ENCODE measurements at places on chromosomes 1 and 21.
A peak's percentile ranks its signal among the peaks of the same experiment; 100 is the strongest.

DNA sequence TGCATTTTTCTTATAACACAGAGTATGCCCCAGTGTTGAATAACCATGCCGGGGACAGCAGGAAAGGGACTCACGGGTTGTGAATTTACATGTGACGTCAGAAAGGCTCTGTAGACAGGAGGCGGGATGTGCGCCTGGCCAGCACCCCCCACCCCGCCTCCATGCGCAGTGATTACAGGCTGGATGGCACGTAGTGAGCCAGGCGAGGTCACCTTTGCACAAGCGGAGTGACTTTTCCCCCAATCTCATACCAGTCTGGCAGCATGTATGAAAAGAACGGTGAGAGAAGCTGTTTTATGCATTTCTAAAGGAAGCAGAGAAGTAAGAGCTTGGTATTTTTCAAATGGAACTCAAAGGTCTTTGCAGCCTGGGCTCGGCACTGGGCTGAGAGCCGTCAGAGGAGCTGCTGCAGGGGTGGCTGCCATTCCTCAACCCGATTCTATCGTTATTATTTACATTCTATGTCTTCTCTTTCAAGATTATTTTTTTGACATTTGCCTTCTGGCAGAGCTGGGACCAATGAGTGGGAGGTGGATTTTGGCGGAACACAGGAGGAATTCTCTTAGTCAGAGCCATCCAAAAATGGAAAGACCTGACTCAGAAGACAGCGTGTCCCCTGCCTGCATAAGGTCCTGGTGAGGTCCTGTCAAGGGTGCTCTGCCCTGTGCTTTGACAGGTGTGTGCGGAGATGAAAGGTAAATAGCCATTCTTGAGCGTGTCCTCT lies 115.6 kb upstream of the SLC45A1 start:
- DNase-seq = no peak

DNA sequence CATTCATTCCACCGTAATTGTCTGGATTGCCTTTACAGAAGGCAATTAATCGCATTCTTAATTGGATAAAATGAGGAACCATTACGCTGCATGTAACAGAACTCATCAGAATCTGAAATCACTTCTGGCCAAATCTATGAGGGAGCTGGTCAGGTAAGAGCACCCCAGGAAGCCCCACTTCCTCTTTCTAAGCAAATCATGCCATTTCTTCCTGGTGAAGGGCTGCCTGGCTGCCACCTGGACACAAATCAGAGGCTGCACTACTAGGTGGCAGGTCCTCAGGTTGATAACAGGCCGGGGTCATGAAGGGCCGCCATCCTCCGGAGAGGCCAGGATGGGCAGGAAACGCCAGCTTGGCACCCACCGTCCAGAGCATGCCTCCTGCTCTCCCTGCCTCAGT lies 73.7 kb downstream of the CAPZB start:
- no peak for DNase-seq

- DNase-seq = no peak
Observed at GRCh38 chr1:30901798-30902581, 6.6 kb downstream of the SDC3 start.

- DNase-seq = no peak
Observed at GRCh38 chr1:9388335-9389180, 95.9 kb downstream of the SPSB1 start.

- no peak for DNase-seq
Observed at GRCh38 chr1:206021626-206022365, 1.9 kb downstream of the CTSE start.

- DNase-seq = no peak
Observed at GRCh38 chr1:168032029-168032428, 95.2 kb upstream of the MPC2 start.

GRCh38 chr21:33308586-33309490 lies 15.9 kb upstream of the IFNAR1 start:
- peak; percentile 70 for DNase-seq

GRCh38 chr1:40532844-40533424 lies 1.5 kb downstream of the ZNF684 start:
- DNase-seq = peak; percentile 86

DNA sequence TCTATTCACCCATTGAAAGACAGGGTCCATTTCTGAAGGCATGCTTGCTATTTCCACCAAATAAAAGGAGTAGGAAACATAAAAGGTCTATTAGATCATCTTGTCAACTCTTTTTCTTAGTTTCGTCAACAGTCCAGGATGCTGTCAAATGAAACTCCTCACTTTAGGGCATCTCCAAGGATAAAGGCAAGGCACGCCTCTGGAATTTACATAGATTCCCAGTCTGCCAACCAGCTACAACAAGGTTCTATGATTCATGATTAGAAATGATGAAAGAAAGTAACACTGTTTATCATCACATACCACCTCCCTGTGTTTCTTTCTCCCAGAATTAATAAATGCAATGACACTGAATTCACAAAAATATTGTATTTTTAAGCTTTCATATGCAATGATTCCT lies 636.3 kb downstream of the LTN1 start:
- DNase-seq = no peak

DNA sequence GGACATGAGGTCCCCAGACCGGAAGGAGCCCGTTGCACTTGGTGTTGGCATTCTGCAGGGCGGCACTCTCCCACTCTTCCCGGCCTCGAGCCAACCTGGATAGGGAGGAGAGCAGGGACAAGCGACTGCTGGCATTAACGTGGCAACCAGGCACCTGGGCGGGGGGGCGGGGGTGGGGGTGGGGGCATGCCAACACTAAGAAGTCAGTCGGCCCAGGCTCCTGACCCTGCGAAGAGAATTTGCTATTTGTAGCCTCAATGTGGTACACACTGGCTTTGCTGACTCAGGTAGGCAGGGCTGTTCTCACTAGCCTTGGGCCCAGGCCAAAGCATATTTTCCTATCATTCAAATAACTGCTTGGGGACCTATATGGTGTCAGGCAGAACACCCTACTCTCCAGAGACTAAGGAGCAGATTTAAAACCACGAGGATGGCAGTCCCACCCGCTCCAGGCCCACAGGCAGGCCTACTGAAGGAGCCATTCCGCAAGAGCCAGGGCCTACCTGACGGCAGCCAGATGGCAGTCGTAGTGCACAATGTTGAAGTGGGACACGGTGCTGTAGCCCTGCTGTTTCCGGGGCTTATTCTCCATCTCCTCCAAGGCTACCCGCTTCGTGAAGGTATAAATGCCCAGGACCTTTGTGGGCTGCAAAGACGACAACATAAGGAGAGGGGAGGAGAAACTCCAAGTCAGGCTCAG lies 123.7 kb downstream of the UBR4 start:
- DNase-seq = no peak

DNA sequence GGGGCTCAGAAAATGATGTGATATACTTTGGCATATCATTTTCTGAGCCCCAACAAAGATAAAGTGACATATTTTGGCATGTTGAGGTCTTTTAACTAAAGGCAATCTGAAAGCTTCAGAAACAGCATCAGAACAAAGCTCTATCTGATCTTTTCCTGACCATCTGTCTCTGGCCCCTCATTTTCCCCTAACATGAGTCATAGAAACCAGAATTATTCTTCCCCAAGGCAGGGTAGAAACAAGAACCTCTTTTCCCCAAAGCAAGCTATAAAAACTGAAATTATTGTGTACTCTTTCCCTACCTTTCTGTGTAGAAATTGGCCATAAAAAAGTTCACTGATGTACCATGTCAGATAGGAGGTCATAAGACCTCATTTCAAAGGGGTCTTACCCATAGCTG lies 48.7 kb upstream of the PLA2G4A start:
- DNase-seq = peak; percentile 49

GRCh38 chr1:65469126-65469888 lies 48.8 kb downstream of the LEPR start:
- peak; percentile 58 for DNase-seq

GRCh38 chr1:59272507-59272906 lies 24.4 kb upstream of the FGGY start:
- no peak for DNase-seq
